ENCODE measurements at places on chromosomes 16 and 17. TPM values are rescaled to one million over a fixed set of nuclear protein-coding genes. Genes with fewer than 3 reads are reported as not detected.

GRCh38 chr16:87058728-87059250, 258.4 kb downstream of the C16orf95 start:
- no peaks in the 10 kb centered on the region for H3K36me3 ChIP-seq
- no peak overlapping the region for H3K27ac ChIP-seq
- no peak overlapping the region for H3K4me3 ChIP-seq
- no peaks in the 10 kb centered on the region for H3K4me1 ChIP-seq
- no peak for DNase-seq

GRCh38 chr16:1002399-1003166, 21.0 kb downstream of the SOX8 start:
- no peaks in the 10 kb centered on the region for H3K27me3 ChIP-seq
- H3K27ac ChIP-seq, result no peak overlapping the region
- peaks cover under 1% of the 10 kb centered on the region for H3K4me1 ChIP-seq
- no peak for DNase-seq
- no peak overlapping the region for H3K4me3 ChIP-seq

CA5A gene
- polyA plus RNA-seq, result not detected

KRTAP4-1 gene
- not detected for polyA plus RNA-seq

All from naive B cell (primary cell).